ENCODE measurements at places on chromosomes 7 and 10.

DNA sequence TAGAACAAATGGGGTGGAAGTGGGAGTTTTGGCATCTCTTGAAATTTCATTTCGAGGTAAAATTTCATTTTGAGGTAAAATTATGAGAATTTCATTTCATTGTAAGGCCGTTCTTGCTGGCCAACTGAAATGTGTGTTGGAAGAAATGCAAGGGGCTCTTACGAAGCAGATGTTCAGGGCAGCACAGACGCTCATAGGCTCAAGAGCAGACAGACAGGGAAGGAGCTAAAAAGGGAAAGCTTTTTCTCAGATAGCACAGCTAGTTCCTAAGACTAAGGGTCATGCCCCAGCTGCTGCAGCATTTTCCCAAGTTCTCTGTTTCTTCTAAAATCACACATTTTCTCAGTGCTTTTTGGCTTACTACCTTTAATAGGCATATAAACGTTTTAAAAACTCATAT lies 65.1 kb upstream of the SFMBT2 start:
- DNase-seq: no peak

- DNase-seq: no peak
Observed at GRCh38 chr10:77622889-77623291, 14.7 kb downstream of the KCNMA1 start.

DNA sequence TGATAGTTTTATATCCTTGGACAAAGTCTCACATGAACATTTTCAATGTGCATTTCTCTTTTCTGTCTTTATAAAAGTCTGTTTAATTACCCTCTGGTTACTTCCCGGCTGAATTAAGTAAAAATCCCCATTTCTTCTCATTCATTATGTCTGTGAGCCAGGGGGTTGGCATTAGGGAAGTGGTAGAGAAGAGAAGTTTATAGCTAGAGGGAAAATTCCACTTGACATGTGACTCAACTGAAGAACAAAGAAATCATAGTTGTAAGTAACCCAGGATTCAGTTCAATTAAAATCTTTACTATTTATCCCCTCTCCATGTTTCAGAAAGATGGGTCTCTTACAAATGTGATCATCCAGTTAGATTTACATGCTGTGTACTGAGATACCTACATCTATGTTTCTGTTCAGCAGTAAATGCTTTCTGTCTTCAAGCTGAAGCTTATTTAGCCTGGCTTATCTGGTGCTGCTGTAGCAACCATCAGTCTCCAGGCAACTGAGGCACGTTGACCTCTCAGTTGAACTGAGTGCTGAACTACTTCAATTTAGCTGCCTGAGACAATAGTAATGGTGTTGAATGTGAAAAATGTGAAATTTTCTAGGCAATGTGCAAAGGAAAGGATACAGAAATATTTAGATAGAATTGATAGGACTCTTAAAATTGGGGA lies 181.6 kb downstream of the MLLT10 start:
- no peak for DNase-seq

DNA sequence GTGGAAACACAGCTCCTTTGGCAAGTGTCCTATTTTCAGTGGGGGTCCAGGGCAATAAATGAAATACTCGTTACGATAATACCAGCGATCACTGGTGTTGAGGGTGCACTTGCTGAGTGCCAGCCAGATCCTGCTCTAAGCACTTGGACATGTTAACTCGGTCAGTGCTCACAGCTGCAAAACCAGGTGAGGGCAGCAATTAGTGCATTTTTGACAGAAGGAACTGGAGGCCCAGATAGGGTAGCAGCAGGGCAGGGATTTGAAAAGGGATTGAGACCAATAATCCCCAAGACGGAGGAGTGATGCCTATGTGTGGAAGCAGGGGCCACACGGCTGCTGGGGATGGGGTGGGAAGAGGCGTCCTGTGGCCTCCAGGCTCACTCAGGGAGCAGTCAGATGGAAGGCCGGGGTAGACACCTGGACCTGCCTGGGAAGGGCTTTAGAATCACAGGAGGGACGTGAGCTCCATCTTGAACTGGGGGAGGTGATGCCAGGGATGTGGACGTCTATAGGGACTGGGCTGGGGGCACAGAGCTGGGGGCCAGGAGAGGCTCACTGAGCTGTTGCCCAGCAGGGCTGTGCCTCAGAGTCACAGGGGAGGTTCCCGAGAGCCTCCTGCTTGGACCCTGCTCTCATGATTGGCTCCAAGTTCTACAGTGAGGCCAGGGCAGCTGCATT lies 14.3 kb downstream of the PTPRE start:
- DNase-seq: no peak

GRCh38 chr7:32564542-32564941 lies 69.3 kb downstream of the AVL9 start:
- DNase-seq: no peak

- no peak for DNase-seq
Observed at GRCh38 chr7:16891874-16892643, 10.3 kb upstream of the AGR3 start.

DNA sequence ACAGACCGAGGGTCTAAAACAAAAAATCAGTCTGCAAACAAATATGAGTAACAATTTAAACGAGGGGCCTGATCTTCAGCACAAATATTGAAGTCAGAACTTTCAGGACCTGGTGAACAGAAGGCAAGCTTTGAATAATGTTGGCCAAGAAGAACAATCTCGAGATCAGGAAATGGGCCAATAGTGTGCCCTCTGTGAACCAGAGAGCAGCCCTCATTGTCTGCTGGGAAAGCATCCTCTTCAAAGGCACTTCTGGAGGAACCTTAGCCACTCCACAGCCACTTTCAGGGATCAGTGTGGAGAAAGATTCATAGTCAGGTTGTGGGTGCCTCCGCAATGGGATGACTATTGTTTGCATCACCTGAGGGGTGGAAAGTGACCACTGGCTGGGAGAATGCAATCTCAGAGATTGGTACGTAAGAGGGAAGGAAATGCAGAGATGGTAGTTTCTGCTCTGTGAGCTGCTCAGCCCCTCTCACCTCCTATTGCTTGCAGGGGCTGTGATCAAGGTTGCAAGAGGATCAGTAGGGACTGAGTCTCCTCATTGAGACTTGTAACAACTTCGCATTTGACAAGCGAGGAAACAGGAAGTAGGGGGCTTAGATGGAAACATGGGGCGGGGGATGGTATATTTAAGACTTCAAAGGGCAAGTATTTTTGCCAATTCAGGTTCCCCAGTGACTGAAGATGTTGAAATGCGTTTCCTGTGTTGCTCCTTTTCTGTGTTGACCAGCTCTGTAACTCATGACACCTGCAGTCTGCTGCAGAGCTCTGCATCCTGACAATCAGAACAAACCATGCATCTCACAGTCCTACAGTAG lies 28.4 kb upstream of the IFRD1 start:
- no peak for DNase-seq

GRCh38 chr10:23070913-23071218 lies 24.5 kb upstream of the MSRB2 start:
- DNase-seq: no peak

GRCh38 chr10:129191797-129192196 lies 275.2 kb upstream of the MGMT start:
- DNase-seq: no peak

- DNase-seq: no peak
Observed at GRCh38 chr7:127041689-127042452, 210.9 kb downstream of the GRM8 start.

DNA sequence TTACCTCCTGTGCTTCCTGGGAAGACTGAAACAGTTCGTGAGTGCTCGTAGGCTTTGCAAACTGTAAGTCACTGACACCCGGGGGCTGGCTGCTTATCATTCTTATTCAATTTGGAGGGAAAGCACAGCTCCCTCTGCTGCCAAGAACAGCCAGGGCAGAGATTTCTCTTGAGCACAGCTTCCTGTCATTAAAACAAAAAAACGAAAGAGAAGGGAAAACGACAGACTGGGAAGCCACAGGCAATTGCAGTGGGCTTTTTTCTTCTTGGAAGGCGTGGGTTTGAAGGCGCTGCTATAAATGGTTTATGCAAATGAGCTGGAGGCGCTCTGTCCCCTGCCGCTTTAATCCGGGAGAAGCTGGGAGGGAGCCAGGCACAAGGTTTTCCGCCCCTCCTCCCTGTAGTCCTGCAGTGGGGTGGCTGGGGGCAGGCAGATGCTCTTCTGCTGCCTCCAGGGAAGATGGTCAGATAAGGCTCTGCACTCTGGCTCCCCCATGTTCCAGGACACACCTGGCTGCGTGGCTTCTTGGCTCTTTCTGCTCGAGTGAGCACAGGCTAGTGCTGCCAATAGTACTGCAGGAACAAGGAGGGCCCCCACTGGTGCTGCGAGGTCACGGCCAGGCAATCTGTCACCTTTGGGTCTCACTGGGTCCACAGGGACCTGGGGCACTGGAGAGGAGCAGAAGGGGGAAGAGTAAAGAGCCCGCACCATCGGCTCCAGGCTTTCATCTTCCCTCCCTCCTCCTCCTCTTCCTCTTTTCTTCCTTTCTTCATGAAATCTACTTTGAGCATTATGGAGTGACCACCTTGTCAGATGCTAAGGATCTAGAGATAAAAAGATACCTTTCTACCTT lies 49.5 kb downstream of the NEURL1 start:
- peak; percentile 16 for DNase-seq

- DNase-seq: no peak
Observed at GRCh38 chr7:76071316-76072242, 23.7 kb downstream of the MDH2 start.

DNA sequence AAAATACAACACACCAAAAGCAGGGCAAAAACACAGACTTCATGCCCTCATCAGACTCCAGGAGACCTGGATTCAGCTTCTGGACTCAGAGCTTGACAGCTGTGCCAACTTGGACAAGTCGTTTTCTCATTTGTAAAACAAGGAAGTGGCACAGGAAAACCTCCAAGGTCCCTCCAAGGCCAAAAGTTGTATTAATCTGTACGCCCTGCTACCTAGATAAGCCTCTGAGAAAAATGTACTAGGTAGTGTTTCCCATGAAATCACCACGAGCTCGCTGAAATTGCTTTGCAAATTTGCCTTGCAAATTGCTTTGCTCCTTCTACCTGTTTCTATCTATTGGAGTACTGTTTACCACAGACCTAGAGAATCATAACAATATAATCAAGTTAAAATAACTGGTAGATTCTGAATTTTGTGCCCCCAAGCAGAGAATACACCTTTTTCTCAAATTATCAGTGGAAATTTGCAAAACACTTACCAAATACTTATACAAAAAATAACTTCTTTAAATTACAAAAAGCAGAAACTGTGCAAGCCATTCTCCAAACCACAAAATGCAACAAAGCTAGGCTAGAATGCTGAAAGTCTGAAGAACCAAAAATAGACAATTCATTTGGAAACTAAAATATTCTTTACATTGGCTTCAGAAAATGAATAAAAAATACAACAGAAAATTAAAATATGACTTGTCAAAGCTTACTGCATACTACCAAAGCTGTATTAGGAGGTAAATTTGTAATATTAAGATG lies 158.1 kb upstream of the CHST15 start:
- DNase-seq: no peak

- DNase-seq: no peak
Observed at GRCh38 chr10:16745061-16745460, 72.2 kb downstream of the RSU1 start.

GRCh38 chr7:72152161-72153131 lies 259.7 kb downstream of the CALN1 start:
- DNase-seq: no peak

- DNase-seq: no peak
Observed at GRCh38 chr7:128867842-128868623, 5.4 kb downstream of the ATP6V1F start.

DNA sequence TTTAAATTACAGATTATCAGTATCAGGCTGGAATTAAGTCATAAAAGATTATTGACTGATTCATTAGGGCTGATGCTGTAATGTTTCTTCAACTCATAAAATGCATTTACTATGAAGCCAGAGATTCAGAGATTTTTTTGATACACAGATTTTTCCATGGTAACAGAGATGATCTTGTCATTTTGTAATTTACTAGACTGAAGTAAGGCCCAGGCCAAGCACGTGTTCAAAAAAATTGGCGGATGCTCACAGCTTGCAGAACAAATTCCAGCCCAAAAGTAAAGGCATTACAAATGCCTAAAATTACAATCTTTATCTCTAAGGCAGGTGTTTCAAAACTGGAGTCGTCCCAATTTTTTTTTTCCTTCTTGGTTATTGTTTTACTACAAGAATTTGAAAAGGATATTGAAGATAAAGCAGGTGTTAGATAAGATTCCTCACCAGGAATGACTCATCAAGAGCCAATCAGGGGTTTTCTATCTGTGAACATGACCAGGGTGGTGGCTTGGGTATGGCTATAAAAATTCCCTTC lies 78.4 kb upstream of the MEOX2 start:
- DNase-seq: no peak

- DNase-seq: no peak
Observed at GRCh38 chr10:110269374-110270318, 35.1 kb downstream of the SMNDC1 start.

GRCh38 chr7:47968847-47969774 lies 10.3 kb downstream of the HUS1 start:
- peak; percentile 51 for DNase-seq

GRCh38 chr10:72086466-72087391 lies 1.6 kb downstream of the SPOCK2 start:
- DNase-seq: peak; percentile 59

DNA sequence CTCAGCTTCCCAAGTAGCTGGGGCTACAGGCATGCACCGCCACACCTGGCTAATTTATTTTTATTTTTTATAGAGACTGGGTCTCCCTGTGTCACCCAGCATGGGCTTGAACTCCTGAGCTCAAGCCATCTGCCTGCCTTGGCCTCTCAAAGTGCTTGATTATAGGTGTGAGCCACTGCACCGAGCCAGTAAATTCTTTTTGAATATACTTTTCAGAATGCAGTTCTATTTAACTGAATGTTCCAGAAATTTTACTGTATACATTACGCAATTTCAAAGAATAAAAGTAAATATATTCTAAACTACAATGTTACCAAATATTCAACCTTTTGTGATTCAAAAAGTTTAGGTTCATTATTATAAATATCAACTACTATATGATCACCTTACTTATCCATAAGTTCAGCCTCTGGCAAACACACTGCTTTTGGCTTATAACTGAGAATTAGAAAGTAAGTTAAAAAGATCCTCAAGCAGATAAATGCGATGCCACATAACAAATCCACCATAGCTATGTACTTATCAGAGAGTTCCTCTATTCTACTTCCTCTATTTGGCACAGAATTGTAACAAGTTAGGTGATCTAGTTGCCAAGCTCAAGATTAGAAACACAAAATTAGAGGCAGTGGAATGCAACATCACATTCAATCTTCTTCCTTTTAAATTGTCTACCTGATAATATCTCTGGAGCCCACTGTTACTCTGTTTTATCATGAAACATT lies 118.2 kb downstream of the ANK3 start:
- no peak for DNase-seq
